ENCODE measurements at places on chromosomes 3 and 15. TPM values are rescaled to one million over a fixed set of nuclear protein-coding genes. Genes with fewer than 3 reads are reported as not detected.

GRCh38 chr3:45890405-45890804, 4.1 kb downstream of the CCR9 start:
- no peaks in the 10 kb centered on the region for H3K27me3 ChIP-seq
- DNase-seq: peak; percentile 44
- no peak overlapping the region for H3K4me3 ChIP-seq
- H3K27ac ChIP-seq: no peak overlapping the region

- no peaks in the 10 kb centered on the region for H3K27me3 ChIP-seq
- DNase-seq: no peak
- no peaks in the 10 kb centered on the region for H3K4me1 ChIP-seq
- H3K4me3 ChIP-seq: no peak overlapping the region
- no peak overlapping the region for H3K27ac ChIP-seq
- H3K36me3 ChIP-seq: no peaks in the 10 kb centered on the region
These were observed 9.0 kb downstream of the FBN1 start for GRCh38 chr15:48636511-48636910.

GRCh38 chr3:143613226-143613625, 235.0 kb downstream of the SLC9A9 start:
- H3K27ac ChIP-seq: no peak overlapping the region
- no peaks in the 10 kb centered on the region for H3K4me1 ChIP-seq
- H3K36me3 ChIP-seq: no peaks in the 10 kb centered on the region
- no peak for DNase-seq
- no peaks in the 10 kb centered on the region for H3K27me3 ChIP-seq

DNA sequence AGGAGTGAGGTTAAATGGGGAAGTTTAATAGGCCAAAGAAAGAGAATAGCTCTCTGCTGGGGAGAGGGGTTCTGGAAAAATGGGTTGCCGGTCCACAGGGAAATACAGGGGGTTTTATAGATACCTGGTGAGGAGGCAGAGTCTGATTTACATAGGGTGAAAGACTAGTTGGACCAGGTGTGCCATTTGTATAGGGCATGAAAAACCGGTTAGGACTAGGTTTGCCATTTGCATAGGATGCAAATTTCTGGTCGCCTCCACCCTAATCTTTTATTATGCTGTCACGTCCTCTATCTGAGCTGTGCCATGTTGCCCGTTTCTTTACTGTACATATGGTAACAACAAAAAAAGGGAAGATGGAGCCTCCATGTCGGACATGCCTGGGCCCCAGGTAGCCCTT, 960.1 kb downstream of the FHIT start:
- DNase-seq: no peak
- no peaks in the 10 kb centered on the region for H3K36me3 ChIP-seq
- no peaks in the 10 kb centered on the region for H3K27me3 ChIP-seq
- H3K4me3 ChIP-seq: no peak overlapping the region

- no peaks in the 10 kb centered on the region for H3K36me3 ChIP-seq
- H3K27ac ChIP-seq: no peak overlapping the region
- H3K4me1 ChIP-seq: no peaks in the 10 kb centered on the region
- DNase-seq: no peak
- no peaks in the 10 kb centered on the region for H3K27me3 ChIP-seq
These were observed 35.7 kb upstream of the ACTL6A start for GRCh38 chr3:179526989-179527391.

DNA sequence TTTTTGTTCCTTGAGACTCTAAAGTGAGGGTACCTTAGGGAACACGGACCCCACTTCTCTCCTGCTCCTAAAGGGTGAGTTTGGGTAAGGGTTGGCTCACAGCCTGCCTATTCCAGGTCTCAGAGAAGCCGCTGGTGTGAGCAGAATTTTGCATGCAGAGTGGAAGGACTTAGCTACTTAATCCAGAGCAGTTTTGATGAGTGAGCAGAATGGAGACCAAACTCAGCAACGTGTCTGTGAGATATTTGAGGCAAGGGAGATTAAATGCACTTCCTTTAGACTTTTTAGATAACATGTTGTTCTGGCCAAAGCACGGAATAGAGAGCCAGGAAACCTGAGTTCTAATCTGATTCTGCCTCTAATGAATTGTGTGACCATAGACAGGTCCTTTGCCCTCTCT, 5.1 kb downstream of the SLC24A1 start:
- H3K4me3 ChIP-seq: no peak overlapping the region
- H3K36me3 ChIP-seq: no peaks in the 10 kb centered on the region
- no peak for DNase-seq
- H3K27ac ChIP-seq: 0 out of 2 replicates have a peak overlapping the region, but pooled peaks have one; percentile 33
- H3K4me1 ChIP-seq: peaks cover 12% of the 10 kb centered on the region

DNA sequence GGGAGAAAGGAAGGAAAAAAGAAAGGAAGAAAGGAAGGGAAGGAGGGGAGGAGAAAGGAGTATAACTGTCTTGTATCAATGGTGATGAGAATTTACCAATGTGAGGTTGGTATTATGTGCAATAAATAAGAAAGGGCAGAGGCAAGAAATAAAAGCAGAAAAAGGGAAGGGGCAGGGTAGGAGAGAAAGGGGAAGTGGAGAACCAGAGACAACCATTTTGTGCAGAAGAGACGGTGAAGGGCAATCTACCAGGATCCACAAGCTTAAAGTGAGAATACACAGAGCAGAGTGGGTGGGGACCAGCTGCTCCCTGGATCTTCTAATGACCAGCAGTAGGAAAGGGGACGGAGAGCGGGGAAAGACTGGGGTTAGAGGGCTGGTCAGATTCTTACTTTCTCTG, 106.9 kb upstream of the SLCO2A1 start:
- H3K4me3 ChIP-seq: no peak overlapping the region
- H3K27ac ChIP-seq: no peak overlapping the region
- no peaks in the 10 kb centered on the region for H3K4me1 ChIP-seq
- no peaks in the 10 kb centered on the region for H3K36me3 ChIP-seq
- no peak for DNase-seq

GRCh38 chr15:89379251-89379695, 44.6 kb upstream of the POLG start:
- H3K4me3 ChIP-seq: no peak overlapping the region
- no peaks in the 10 kb centered on the region for H3K27me3 ChIP-seq
- no peak for DNase-seq
- no peaks in the 10 kb centered on the region for H3K36me3 ChIP-seq

DNA sequence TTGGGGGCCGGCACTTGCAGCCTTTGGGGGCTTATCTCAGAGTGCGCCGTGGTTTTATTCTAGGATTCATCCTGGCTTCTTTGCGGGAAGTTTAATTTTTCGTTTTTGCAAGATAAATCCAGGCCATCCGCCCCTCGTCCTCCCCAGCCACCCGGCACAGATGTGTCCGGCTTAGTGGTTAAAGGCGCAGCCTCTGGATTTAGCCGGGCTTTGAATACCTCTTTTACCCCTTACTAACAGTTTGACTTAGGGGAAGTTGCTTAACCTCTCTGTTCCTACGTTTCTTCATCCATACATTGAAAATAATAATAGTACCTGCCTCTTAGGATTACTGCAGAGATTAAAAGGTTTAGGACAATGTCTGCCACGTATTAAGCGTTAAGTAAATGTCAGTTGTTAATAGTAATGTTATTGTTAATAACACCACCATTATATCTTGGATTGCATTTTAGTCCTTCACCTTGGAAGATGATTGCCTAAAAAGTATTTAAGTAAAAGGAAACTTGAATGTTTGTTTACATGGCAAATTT, 714 bp downstream of the ECT2 start:
- no peaks in the 10 kb centered on the region for H3K27me3 ChIP-seq
- peak overlapping the region; percentile 69 for H3K27ac ChIP-seq
- peaks cover 23% of the 10 kb centered on the region for H3K36me3 ChIP-seq
- DNase-seq: peak; percentile 74

DNA sequence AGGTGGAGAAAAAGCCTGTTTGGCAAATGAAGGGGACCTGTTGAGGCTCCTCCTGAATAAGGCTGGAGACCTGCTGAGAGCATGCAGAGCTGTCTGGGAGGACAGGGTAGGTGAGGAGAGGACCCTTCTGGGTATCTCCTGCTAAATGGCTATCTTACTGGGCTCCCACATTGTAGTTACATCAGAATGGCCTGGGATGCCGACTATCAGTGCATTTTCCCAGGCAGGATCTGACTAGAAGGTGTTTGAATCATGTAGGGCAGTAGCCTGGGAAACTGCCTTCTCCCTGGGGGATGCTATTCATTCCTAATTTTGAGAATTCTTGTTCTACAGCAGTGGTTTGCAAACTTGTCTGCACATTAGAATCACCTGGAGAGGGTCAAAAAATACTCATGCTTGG, 631 bp downstream of the AGBL1 start:
- no peaks in the 10 kb centered on the region for H3K4me1 ChIP-seq
- no peak overlapping the region for H3K27ac ChIP-seq
- DNase-seq: no peak
- H3K27me3 ChIP-seq: no peaks in the 10 kb centered on the region
- H3K4me3 ChIP-seq: no peak overlapping the region

GRCh38 chr15:80936288-80937078, 53.1 kb downstream of the MESD start:
- no peaks in the 10 kb centered on the region for H3K4me1 ChIP-seq
- H3K27me3 ChIP-seq: no peaks in the 10 kb centered on the region
- peak; percentile 29 for DNase-seq
- H3K36me3 ChIP-seq: no peaks in the 10 kb centered on the region

GRCh38 chr3:35900079-35900478, 260.8 kb downstream of the ARPP21 start:
- H3K36me3 ChIP-seq: no peaks in the 10 kb centered on the region

DNA sequence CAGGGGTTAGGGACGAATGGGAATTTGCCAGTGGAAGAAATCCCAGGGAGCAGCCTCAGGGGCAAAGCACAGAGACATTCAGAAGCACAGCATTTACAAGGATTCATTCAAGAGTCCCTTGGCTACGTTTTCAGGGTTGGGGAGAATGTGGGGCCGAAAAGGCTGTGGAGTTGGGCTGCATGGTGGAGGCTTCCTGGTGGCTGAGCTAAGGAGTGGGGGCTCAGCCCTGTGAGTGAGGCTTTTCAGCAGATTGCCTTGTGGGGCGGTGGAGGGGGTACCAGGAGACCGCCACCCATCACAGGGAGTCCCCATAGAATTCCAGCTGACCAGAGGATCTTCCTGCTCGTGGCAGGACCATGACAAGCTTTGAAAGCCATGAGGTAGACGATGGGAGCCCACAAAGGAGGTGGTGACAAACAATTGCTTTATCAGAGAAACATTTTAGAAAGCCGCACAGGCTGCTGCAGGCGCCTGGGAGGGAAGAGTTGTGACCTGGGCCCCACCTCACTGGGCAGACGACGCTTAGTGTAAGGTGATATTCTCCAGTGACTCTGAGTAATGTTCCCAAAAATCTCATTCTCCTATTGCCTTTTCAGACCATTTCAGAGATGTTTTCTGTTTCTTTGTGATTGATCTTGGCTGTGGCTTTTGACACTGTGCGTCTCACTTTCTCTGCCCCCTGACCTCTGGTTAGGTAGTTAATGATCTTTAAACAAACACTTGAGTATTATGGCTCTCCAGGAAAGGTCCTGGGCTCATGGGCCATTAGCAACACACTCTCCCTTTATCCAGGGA, 128.0 kb downstream of the DNAJB8 start:
- H3K4me1 ChIP-seq: peaks cover 18% of the 10 kb centered on the region
- H3K36me3 ChIP-seq: no peaks in the 10 kb centered on the region
- no peak overlapping the region for H3K4me3 ChIP-seq

DNA sequence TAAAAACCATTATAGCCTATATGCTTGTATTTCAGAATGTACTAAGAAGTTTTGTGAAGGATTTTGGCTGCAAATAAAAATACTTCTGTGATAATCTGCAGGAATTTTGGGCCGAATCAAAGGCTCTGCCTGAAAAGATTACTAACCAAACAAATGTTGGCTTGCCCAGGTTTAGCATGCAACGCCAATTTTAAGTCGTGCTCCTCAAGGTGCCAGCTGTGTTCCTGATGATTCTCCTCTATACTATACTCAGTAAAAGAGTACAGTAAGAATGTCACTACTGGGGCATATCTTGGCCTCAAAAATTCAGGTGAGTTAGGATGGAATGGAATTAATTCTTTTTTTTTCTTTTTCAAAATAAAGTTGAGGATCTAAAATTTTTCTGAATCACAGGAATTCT, 150.8 kb upstream of the TSPAN3 start:
- no peaks in the 10 kb centered on the region for H3K36me3 ChIP-seq
- H3K27me3 ChIP-seq: no peaks in the 10 kb centered on the region
- no peak overlapping the region for H3K27ac ChIP-seq

DNA sequence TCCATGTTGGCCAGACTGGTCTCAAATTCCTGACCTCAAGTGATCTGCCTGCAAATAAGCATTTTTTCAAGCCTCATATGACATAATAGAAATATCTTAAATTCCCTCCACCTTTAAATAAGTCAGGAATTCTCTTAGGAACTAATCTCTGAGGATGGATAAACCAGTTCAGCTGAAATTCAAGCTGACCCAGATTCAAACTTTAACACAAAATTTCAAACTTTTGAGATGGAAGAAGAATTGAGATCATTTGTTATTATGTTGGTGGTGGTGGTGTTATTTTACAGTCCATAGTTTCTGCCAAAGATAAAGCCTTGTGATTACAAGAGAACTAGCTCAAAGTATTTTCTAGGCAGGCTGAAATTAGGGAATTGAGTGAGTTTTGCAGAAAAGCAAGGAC, 85.5 kb downstream of the SSR3 start:
- H3K36me3 ChIP-seq: no peaks in the 10 kb centered on the region
- no peak overlapping the region for H3K4me3 ChIP-seq
- no peak for DNase-seq
- no peaks in the 10 kb centered on the region for H3K27me3 ChIP-seq

GRCh38 chr3:195873281-195873887, 35.0 kb downstream of the TNK2 start:
- no peaks in the 10 kb centered on the region for H3K4me1 ChIP-seq
- no peaks in the 10 kb centered on the region for H3K27me3 ChIP-seq
- no peak overlapping the region for H3K27ac ChIP-seq
- H3K36me3 ChIP-seq: no peaks in the 10 kb centered on the region

- H3K27me3 ChIP-seq: no peaks in the 10 kb centered on the region
- no peak overlapping the region for H3K27ac ChIP-seq
- no peaks in the 10 kb centered on the region for H3K4me1 ChIP-seq
- no peak overlapping the region for H3K4me3 ChIP-seq
- no peaks in the 10 kb centered on the region for H3K36me3 ChIP-seq
- DNase-seq: no peak
These were observed 639.5 kb downstream of the NR2F2 start for GRCh38 chr15:96969732-96970710.

- peak overlapping the region; percentile 33 for H3K4me3 ChIP-seq
- peak; percentile 84 for DNase-seq
- peaks cover 96% of the 10 kb centered on the region for H3K4me1 ChIP-seq
- H3K27ac ChIP-seq: peak overlapping the region; percentile 91
- 0 out of 2 replicates have a peak, but pooled peaks cover 6% of the 10 kb centered on the region for H3K36me3 ChIP-seq
These were observed 23.1 kb downstream of the CCDC12 start for GRCh38 chr3:46953234-46954010.

- no peak for DNase-seq
- no peaks in the 10 kb centered on the region for H3K4me1 ChIP-seq
- no peak overlapping the region for H3K4me3 ChIP-seq
- H3K27me3 ChIP-seq: no peaks in the 10 kb centered on the region
These were observed 121.2 kb upstream of the NAALADL2 start for GRCh38 chr3:174737966-174738365.

Gene GOLGA6A
- not detected for total RNA-seq

Gene WNT7A
- not detected for total RNA-seq

Gene PRICKLE2
- total RNA-seq: not detected

Gene NANOGP8
- total RNA-seq: not detected

Gene DNAH1
- total RNA-seq: 8.3 TPM

Gene TAGLN3
- not detected for total RNA-seq

Gene CHP1
- 104 TPM for total RNA-seq

Gene WDR72
- total RNA-seq: not detected

Gene RGMA
- not detected for total RNA-seq

Gene DAPK2
- total RNA-seq: 56.4 TPM

Data from Karpas-422 (cell line).